ENCODE measurements at places on chromosomes 6 and 20.

GRCh38 chr6:150914372-150914771 lies 48.9 kb downstream of the MTHFD1L start:
- no peak for DNase-seq

DNA sequence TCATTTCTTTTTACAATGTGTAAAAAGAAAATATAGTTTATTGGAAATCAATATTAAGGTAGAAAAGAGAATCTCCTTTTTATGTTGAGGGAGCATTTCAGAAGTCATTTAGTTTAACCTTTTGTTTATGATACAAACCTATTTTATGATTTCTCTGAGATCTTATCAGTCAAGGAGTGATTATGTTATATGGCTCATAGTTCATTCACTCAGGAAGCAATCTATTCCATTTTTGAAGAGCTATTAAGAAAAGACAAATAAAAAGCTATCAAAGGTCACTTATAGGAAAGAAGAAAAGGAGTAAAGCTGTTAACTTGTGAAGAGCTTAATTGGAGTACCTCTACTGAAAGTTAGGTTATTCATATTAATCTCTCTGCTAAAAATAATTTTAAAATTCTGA lies 526.6 kb upstream of the JAG1 start:
- no peak for DNase-seq

DNA sequence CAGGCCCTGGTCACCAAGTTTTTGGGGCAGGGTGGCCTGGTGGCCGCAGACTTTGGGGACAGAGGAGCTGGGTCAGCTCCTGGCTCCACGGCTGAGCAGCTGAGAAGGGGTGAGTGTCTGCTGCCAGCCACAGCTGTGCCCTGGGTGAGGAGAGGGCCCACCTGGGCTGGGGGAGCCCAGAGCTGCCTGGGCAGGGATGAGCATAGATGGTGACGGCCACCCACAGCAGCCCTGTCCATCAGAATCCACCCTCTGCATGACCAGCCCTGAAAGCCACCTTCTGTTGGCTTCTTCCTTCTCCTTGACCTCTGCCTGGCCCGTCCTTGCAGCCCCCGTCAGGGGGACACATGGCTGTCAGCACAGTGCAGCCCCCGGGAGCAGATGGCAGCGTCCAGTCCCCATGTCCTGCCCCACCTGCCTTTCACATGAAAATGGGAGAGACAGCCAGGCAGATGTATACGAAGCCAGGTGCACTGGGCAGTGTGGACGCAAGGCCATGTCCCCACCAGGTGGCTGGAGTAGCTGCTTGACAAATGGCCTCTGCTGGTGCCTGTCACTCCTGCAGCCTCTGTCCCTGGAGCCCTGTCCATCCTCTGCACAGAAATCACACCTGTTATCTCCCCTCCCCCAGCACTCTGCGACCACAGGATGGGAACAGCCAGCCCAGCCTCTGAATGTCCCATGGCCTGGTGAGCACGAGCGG lies 220.8 kb downstream of the PREX1 start:
- no peak for DNase-seq

DNA sequence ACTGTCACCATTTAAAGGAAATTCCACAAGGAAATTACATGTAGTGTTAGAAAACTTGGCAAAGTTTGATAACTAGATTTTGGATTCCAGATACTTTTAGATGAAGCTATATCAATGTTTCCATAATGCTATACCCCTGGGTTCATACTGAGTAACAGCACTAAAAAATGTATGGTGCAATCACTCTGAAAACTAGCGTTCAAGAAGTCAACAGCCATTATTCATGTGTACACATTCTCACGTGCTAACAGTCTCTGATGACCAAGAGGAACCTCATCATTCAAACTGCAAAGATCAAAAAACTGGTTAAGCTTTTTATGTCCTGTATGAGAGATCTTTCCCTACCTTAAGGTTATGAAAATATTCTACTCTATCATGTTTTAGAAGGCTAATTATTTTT lies 197.6 kb downstream of the GMDS start:
- DNase-seq, result no peak

GRCh38 chr6:24455061-24455460 lies 34.3 kb downstream of the GPLD1 start:
- peak; percentile 41 for DNase-seq

- DNase-seq, result no peak
These were observed 63.4 kb upstream of the ELOVL5 start for GRCh38 chr6:53412021-53412715.

DNA sequence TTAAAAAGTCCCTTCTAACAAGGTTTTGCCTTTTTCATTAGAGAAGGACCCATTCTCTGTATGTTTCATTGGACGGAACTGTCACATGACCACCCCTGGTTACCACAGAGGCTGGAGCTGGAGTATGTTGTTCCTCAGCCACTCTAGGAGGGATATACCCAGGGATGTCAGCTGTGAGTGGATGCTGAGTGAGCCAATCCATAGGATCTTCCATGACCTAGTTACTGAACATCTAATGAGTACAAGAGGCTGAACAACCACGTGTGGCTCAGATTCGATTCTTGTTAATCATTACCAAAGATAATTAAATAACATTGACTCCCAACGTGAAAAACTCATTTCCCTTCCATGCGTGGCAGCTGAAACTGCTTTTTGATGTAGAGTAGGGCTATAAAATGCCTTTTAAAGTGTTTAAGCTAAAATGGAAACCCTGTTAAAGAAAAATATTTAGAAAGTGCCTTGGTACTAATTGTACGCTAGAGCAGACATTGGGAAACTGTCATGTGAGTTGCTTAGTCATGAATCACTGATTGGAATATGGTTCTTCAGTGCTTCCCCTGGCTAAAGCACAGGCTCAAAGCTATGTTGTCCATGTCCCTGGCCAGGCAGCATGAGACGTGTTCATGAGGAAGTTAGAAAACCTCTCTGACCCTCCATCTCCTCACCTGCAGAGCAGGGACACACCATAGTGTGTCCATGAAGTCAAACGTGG lies 256.1 kb downstream of the ZNF217 start:
- DNase-seq, result no peak

DNA sequence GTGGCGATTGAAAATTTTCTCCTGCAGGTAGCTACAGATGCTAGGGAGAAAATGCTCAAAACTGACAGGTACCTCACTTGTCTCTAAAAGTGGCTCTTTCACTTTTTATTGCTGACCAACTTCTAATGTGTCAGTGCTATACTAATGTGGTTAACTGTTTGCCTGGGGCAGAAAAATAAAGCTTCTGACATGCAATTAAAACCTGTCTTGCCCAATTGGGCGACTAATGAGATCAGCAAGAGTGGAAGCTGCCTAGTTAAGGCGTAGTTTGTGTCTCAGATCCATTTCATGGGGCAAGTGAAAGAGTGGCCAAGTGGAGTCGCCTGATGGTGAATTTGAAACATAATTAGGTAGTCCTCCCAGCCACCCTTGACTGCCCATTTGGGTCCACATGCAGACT lies 193.3 kb downstream of the TSHZ2 start:
- DNase-seq, result no peak

DNA sequence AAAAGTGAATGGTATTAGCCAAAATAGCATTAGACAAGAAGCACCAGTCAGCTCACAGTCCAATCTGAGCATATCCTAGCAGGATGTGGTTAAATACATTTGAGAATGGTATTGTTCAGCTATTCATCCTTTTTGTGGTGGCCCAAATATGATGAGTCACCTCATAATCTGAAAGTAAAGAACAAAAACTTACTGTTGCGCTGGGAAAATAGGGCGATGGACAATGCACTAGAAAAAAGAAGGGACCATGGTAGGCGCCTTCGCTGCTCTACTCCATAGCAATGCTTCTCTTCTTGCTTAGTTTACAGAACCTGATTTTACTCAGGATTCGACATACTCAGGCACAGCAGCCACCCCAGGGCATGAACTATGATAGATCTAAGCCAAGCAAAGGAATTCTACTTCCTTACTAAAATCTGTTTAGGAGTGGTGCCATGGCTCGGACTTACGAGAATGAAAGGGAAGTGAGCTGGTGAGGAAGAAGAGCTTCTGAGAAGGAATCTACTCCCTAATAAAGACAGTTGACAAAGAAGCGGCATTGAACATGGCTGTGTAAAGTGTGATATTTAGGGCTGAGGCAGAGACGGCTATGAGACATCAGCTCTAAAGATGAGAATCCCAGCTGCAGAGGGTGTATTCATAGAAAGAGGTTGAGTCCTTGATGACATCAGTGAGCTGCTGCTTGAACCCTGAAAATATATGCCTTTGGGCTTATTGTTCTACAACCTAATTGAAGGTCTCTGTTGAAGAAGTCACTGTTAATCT lies 16.6 kb upstream of the FBXO9 start:
- no peak for DNase-seq

DNA sequence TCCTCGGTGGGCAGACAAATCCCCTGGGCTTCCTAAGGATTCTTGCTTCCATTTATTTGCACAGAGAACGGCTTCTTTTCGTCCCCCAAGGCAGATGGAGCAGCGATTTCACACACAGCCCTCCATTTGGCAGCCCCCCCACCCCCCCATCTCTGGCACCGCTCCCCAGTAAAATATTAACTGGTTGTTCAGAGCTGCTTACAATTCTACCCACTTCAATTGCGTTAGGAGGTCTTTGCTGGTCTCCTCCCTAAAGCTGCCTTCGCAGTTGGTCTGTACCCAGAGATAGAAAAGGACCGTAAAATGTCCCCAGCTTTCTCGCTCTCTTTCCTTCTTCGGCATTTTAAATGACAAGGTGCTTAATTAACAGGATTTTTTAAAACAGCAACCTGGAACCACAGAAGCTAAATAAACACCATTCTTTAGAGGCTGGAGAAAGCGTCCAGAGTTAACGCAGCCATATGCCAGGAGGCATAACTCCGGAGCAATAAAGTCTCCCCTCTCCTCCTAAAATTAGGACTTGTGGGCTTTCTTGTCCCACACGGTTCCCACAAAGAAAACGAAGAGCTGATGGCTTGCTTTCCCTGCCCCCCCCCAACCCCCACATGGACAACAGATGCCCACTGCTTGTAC lies 1.7 kb upstream of the ZMYND8 start:
- no peak for DNase-seq

DNA sequence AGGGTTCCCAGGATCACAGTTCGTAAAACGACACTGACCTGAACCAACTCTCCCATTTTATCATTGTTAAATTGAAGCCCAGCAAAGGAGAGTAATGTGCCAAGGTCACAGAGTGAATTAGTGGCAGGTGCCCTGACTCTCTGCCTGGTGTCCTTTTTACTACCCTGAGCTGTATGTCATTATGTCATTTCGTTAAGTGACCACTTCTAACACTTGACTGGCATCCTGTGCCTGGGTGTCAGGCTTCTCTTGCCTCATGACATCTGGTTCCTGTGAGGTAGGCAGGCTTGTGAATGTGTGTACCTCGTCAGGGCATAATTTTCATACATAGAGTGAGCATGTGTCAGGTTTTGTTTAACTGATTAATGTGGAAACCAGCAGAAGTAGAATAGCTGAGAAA lies 48.6 kb downstream of the RALY start:
- DNase-seq, result no peak

DNA sequence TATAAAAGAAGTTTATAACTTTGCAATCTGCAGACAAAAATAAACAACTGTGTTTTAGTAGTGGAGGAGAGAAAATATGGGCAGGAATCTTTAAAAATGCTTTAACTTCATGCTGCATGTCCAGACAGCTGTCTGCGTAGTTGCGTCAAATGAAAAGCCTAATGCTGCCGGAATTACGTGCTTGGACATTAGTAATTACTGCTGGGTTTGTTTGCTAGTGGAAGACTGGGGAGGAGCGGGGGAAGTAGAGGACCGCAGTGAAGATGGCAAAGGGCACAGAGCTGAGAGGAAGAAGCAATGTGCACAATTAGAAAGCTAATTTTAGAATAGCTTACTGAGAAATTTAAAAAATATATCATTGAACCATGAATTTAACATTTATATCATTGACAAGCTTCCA lies 2.4 kb downstream of the SNAP25 start:
- DNase-seq, result no peak

DNA sequence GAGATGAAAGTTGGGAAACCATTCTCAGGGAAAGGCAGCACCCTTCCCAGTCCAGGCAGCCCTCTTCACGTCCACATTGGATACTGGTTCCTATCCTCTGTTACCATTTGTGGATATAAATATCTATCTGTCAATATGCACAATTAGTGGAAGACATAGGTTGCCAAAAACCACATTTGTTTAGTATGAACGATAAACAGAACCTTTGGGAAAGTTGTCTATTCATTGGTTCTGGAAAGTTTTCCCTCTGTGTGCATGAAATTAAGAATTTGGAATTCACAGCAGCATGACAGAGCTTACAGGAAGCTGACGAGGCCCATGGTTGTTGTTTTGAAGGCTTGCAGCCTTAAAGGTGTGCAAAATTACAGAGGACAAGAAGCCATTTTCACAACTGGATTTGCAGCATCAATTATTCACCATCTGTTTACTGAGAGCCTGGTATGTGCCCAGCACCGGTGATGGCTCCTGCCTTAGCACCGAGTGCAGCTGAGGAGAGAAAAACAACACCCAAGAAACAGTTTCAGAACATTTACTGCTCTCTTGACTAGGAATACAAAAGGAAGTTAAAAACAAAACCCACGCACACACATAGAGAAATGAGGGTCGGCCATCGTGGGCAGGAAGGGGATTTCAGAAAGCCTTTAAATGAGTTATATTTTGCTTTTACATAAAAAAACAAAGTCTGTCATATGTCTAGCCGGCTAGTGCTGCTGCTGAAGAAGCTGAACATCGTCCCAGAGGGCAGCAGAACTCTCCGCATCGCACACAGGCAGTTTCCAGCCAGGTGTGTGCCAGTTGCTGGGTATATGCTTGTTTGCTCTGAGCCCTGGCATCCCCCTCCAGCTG lies 319.6 kb downstream of the FARS2 start:
- DNase-seq, result no peak

Measured in H7 (cell line).